Fibroblast of gingiva (primary cell): ENCODE measurements at places on chromosomes 6 and 20.

- DNase-seq, result no peak
Observed at GRCh38 chr6:78670802-78671201, 196.5 kb upstream of the IRAK1BP1 start.

DNA sequence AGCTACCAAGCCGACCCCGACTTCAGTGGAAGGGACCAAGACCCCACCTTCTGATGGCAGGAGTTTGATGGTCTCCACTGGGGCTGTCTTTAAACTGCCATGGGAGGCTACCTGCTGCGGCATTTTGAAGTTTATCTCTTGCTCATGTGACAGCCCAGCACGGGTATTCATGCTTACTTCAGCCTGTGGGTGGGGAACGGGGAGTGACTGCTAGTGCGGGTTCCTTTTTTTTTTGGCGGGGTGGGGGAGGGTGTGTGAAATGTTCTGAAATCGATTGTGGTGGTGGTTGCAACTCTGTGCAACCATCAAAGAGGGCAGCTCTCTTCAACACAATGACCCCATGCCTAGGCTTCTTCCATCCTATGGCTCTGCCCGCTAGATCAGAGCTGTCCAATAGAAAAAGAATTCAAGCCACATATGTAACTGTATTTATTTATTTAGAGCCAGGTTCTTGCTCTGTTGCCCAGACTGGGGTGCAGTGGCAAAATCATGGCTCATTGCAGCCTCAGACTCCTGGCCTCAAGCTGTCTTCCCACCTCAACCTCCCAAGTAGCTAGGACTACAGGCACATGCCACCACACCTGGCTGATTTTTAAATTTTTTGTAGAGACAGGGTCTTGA is 53.7 kb downstream of the PPP1R16B start:
- DNase-seq, result no peak

- DNase-seq, result peak; percentile 47
Observed at GRCh38 chr20:49987015-49987867, 4.5 kb downstream of the SNAI1 start.

- DNase-seq, result no peak
Observed at GRCh38 chr20:59014680-59015389, 4.4 kb upstream of the TUBB1 start.
